HL-60 (cell line): ENCODE measurements at places on chromosomes 1 and 21.
A peak's percentile ranks its signal among the peaks of the same experiment; 100 is the strongest.

- no peak for DNase-seq
These were observed 107.4 kb upstream of the MAGI3 start for GRCh38 chr1:113282893-113283285.

DNA sequence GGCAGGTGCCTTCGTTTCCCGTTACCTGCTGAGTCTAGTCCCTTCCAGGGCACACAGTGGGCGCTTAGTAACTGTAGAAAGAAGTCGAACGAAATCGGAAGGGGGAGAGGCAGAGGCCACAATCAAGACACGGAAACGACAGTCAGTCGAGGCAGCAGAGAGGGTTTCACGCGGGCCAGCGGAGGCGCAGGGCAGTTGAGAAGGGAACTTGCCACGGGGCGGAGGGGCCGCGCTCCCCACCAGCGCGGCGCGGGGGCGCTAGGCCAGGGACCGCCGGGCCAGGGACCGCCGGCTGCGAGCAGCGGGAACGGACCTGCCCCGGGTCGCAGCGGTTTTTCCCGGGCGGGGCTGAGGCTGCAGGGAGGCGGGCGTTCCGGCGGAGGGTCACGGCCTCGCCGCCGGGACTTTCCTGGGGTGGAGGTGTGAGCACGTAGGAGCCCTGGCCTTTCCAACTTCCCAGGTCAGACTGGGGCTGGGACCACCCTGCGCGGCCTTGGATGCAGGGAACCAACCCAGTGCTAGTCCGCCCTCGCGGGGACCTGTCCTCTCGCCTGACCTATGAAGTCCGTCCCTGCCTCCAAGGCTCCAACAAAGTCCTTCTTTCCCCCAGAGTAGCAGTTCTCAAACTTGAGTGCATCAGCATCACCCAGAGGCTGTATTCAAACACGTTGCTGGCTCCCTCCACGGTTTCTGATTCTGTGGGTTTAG, 150.1 kb upstream of the FGGY start:
- no peak for DNase-seq

- no peak for DNase-seq
These were observed 259.9 kb downstream of the HHIPL2 start for GRCh38 chr1:222288053-222288452.

- DNase-seq, result no peak
These were observed 177.5 kb downstream of the SETD4 start for GRCh38 chr21:35882791-35883240.

DNA sequence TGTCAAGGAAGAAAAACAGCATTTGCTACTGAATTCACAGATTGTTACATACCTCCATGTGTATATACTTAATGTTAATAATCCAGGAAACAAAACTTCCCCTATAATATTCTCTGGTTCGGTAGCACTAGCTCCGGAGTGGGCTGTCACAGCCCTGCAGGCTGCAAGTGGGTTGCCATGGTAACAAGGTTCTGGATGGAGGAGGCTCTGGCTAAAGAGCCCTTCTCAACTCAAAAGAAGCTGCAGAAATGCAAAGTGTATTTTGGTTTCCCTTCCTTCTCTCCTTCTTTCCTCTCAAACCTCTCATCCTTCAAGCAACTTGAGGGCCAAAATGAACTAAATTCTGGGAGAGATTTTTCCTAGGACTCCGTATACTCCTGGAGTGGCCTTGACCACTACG, 45.2 kb downstream of the ASTN1 start:
- DNase-seq, result no peak

GRCh38 chr1:218869276-218869675, 304.4 kb upstream of the LYPLAL1 start:
- DNase-seq, result no peak

- DNase-seq, result no peak
These were observed 33.7 kb downstream of the SPTA1 start for GRCh38 chr1:158652721-158653334.

GRCh38 chr1:101971304-101971703, 25.4 kb downstream of the OLFM3 start:
- DNase-seq, result no peak

- DNase-seq, result no peak
These were observed 165.3 kb upstream of the UBE2U start for GRCh38 chr1:64038119-64038518.

DNA sequence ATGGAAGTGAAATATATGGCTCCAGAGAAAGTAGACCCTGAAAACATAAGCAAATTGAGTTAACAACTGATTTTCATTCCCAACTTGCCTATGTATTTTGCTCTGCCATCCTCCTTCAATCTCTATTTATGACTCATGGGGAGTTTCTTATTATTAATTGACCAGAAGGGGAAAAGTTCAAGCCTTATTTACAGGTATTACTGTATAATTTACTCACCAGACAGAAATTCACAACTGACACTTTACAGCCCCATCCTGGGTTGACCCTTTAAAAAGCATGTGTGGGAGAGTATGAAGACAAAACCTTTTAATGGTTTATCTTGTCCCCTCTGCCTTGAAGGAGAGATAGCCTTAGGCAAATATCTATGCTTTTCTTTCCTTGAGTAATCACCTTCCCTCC, 39.8 kb upstream of the C1orf53 start:
- DNase-seq, result no peak

DNA sequence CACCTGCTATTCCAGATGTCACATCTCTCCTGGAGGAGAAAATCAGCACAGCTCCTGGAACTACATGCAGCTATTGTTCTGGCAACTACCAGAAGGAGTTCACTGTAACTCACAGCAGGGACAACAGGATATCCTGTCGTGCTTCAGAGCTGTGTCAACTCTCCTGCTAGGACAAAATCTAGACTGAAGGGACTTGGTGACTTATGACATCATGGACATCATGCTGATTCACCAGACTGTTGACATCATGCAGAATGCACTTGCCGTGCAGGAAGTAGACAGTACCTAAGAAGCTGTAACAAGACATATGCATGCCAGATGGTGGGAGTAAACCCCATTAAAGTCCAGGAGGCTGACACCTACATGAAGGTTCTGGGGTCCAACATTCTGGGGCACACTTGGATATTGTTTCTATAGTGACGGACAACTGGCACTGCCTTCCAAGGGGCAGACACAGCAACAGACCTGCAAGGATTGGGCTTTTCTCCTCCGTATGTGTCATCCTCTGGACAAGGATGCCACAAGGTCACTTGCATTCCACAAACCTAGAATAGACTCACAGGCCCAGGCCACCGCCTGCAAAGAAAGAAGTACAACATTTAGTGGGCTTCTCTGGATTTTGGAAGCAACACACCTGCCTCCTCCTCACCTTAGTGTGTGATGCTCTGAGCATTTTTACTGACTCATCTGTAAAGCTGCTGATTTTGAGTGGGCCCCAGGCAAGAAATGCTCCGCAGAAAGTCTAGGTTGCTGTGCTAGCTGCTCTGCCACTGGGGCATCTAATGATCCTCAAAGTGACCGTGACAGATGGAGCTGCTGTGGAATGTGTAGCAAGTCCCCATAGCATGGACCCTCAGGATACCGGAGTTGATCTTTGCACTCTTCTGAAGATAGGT, 249.2 kb downstream of the MATN1 start:
- no peak for DNase-seq

DNA sequence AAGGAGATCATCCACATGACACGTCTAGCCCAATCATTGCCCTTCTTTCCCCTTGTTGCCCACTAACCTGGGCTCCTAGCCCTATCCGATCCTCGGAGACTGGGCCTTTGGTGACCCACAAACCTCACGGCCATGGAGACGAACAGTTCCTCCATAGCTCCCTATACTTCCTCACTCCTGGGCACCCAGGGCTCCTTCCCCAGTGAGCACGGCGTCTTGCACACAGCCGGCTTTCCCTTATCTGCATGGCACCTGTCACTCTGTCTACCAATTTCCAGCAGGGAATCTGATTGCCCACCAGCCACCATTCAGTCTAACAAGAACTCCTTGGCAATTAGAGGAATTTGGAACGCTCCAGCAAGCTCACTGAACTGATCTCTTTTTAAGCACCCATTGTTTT, 3.1 kb downstream of the GNG4 start:
- DNase-seq, result no peak

DNA sequence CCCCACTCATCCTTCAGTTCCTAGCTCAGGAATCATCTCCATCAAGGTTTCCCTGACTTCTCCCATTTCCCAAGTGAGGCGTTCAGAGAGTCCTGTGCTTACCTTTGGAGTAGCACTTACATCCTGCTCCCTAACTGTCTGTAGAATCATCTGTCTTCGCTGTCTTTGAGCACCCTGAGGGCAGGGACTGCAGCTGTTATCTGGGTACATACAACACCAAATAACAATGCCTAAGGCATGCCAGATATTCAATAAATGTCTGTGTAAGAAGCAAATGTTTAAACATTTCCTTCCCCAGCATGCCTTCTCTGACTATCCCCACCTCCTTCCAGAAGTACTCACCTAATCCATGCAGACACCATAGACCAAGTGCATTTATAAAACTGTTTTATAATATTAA, 65.4 kb downstream of the JAK1 start:
- no peak for DNase-seq

GRCh38 chr21:35343046-35343819, 294.1 kb upstream of the RUNX1 start:
- no peak for DNase-seq

DNA sequence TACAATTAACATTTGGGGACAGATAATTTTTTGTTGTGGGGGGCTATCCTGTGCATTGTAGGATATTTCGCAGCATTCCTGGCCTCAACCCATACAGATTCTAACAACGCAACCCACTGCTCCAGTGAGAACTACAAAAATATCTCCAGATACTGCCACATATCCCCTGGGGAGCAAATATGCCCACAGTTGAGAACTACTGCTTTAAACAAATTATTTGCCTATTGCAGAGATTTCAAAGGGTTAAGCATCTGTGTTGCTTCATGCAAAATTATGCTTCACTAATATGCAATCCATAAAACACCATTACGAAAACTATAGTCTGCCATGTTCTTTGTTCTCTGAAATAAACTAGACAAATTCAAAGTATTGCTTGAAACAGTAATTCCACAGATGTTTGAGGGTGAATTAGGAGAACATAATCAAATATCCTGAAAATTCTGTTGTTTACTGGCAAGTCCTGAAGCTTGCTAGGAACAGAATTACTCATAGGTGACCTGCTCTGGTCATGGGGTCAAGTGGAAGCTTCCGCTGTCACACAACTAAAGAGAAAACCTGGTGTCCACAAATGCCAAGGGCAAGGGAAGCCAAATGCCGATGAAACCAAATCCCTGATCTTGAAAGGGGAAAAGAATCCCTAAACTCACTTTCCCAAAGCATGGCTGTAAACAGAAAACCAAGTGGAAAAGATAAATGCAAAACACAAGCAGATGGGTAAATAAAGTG, 149.4 kb downstream of the RERE start:
- DNase-seq, result no peak

GRCh38 chr1:204321665-204322064, 38.1 kb downstream of the PLEKHA6 start:
- DNase-seq, result no peak

GRCh38 chr21:31008355-31008754, 29.9 kb downstream of the KRTAP19-8 start:
- DNase-seq, result no peak

GRCh38 chr1:27628712-27629111, 6.3 kb downstream of the FGR start:
- DNase-seq, result no peak

DNA sequence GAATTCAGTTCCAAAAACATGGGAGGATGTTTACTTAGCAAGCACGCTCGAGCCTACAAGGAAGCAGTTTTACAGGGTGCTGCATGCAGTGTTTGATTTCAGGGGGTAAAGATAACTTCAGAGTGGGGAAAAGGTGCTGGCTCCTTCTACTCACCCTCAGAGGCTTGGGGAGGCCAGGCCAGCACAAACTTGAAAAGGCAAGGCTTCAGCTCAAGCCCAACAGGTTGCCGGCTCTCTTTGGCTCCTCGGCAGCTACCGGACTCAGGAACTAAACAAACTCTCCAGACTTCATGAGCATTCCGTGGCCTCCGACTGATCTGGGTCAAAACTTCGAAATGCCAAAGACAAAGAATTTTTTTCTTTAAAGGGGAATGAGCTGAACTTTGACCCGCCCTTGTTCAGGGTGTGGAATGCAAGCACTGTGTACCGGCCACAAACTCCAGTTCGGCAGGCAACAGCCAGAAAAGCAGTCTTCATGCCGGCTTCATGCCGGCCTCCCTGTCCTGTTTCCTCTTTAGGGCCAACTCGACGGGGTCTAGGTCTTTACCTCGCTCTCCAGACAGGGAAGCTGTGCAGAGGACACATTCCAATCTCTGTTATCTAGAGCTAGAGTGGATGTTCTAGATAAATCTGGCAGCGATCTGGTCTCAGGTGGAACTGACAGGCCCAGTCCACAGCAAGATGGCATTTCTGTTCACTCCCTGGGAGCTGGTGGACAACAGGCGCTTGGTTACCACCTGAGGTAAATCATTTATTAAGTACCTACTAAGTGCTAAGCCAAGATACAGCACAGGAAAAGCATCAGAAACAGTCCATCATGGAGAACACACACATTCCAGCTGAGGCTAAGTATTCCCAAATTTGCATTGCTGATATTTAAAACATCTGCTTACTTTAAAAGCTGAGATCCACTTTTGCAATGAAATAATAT, 75.0 kb downstream of the CD46 start:
- no peak for DNase-seq

- peak; percentile 74 for DNase-seq
These were observed 13.7 kb upstream of the E2F2 start for GRCh38 chr1:23544444-23545389.

- no peak for DNase-seq
These were observed 48.8 kb downstream of the LEPR start for GRCh38 chr1:65469126-65469888.

DNA sequence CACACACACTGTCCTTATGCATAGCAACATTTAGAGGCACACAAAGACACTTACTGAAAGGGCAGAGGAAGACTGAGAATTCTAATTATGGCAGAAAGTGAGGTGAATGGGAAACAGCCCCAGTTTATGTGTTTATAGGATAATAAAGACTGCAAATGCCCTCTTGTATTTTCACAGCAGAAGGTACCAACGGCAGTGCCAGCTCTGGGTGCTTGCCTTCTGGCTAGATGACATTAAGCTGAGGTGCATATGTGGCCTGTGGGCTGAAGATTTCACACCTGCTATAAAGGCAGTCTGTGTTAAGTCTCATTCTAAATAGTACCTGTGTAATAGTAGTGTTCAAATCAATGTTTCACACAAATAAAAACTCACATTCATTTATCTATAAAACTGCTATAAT, 347.2 kb upstream of the ZRANB2 start:
- DNase-seq, result no peak

DNA sequence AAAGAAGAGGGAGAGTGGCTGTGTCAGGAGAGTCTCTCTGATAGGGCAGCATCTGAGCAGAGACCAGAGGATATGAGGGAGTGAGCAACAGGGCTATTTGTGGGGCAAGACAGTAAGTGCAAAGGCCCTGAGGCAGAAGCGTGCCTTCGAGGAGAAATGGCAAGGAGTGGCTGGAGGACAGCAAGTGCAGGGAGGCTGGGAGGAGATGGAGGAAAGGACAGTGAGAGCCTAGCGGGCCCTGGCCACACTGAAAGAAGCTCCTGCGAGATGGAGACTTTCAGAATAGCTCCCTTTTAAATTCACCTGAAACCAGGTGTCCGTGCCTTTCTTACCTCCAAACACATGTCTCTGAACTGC, 25.2 kb downstream of the EXOC8 start:
- no peak for DNase-seq
